ENCODE measurements at places on chromosomes 16 and 17.

DNA sequence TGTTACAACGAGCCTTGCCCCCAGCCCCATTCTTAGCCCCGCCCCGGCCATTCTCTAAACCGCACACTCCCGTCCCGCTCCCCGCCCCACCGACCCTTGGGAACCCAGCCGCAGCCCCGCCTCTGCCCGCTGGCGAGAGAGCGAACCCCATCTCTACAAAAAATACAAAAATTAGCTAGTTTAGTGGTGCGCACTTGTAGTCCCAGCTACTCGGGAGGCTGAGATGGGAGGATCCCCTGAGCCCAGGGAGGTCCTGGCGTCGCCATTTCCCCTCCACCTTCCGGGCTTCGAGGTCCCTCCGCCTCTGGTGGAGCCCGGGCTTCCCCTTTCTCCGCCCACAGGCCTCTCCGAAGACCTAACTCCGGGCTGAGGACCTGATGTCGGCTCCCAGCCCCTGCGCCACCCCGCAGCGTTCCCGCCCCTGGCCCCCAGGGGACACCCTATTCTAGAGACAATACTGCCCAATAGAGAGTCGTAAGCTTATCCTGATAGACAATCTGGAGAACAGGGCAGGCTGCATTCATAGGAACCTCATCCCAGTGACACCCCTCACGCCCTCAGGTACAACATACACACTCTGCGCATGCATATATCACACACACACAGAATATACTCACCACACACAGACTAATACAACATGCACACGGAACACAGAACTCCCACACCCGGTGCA, 480 bp upstream of the PROCA1 start:
- DNase-seq, result no peak

DNA sequence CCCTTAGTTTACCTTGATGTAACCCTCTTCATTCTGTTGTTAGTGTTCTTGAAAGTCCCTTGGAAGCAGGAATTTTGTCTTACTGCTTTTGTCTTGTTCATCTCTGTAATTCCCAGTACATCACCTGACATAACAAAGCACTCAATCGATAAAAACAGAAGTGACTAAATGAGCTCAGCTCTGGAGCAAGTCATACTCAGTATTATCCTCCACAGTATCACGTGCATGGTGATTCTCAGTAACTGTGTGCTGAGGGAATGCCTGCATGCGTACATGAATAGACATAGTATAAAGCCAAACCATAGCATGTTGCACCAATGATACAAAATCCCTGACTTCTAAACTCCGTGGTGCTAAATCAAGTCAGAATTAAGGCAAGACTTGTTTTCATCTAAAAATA, 7.2 kb downstream of the KRT38 start:
- DNase-seq, result no peak

DNA sequence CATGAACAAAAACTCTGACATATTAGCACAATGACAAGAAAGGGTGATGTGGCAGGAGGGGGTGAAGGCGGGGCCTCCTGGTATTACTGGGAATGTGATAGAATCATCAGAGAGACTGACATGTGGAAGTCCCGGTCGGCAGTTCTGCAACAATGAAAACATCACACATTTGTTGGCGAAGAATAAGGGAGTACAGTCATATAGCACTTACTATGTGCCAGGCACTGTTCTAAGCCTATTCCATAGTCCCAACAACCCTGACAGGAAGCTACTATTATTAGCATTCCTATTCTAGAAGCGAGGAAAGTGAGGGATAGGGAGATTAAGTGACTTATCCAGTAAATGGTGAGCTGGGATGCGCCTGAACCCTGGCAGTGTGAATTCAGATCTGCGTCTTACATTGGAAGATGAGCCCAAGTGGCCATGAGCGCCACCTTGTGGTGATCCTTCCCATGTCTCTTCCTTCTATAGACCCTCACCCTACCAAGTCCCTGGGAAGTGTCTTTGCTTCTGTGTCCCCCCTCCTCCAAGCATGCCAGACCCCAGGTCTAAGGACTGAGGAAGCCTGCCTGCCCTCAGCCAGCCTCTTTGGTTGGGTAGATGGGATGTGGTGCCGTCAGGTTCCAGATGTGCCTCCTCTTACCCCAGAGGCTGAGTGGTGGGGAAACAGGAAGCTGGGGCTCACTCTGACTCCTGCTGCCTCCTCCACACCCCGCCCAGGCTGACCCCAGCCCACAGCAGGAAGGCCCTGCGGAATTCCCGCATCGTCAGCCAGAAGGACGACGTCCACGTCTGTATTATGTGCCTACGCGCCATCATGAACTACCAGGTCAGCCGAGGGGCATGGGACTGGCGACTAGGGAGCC, 14.0 kb downstream of the FMNL1 start:
- DNase-seq, result no peak

DNA sequence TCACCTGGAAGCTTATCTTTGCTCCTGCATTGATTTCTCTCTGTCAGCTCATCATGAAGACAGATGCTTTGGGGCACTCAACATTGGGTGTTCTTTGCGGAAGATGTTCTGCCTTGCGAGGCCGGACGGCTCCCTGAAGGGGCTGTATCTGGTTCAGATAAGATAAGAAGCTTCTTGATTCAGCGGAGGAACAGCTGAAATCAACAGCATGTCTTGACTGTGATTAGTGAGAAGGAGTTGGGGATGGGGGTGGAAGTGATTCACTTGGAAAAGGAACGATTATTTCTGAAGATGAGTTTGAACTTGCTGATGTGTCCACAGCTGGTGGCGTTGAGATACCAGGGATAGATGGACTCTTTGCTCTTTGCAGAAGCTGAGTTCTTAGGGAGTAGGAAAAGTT, 126.9 kb upstream of the WSCD1 start:
- DNase-seq, result no peak

GRCh38 chr16:81586977-81587625, 142.5 kb downstream of the CMIP start:
- DNase-seq, result no peak

Data from mesenteric fat pad (tissue), 1 donor.